ENCODE measurements at places on chromosomes 6 and 20.

DNA sequence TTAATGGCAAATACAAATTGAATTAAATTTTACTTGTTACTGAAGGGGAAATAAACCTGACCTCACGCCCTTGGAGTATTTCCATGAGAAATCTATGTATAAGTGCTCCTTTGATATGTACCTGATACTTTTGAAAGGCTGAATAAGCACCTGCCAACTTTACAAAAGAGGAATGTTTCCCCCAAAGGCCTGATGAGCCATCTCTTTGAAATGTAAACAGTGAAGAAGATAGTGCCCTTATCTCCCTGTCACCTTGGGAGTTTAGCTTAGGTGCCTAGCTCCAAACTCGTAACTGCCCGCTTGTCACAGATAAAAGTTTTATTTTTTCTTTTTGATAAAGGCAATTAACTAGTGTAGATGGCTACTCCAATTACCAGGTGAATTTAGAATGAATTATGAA lies 1.1 kb upstream of the ZNF343 start:
- H3K36me3 ChIP-seq, result no peaks in the 10 kb centered on the region
- no peak overlapping the region for H3K4me3 ChIP-seq
- no peak overlapping the region for H3K27ac ChIP-seq
- no peaks in the 10 kb centered on the region for H3K27me3 ChIP-seq

DNA sequence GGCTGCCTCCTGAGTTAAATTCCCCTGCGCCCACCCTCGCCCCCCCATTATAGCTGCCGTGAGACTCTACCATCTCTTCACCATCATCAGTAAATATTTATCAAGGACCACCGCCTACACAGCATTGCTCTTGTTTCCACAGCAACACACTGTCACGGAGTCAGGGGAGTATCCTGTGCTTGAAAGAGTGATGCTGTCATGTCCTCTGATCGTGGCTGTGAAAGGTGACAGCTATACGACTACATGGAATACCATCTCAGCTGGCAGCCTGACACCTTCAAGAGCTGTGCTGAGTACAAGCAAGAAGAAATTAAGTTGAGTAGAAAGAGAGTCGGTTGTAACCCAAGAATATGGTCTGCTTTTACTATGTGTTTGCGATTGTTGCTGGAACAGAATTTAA lies 3.4 kb downstream of the PTPRT start:
- H3K4me3 ChIP-seq, result no peak overlapping the region
- H3K36me3 ChIP-seq, result no peaks in the 10 kb centered on the region
- peaks cover 33% of the 10 kb centered on the region for H3K4me1 ChIP-seq
- peaks cover 14% of the 10 kb centered on the region for H3K27me3 ChIP-seq

DNA sequence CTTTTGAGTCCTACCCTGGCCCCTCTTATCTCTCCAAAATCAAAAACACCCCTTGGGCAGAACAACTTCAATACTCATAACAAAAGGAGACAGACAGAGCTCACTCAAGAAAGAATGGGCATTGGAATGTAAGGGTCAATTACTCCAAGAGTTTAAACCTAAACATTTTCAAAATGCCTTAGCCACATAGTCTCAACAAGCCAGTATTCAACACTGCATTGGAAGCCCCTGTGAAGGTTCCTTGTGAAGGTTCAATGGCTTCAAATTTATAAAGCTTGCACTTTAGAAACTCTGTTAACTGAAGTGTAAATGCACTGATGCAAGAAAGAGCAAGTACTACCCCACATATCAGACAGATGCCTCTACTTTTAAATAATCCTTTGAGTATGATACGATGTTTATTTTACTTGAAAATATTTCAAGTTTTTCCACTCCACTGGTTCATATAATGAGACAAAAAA lies 139.1 kb upstream of the LAMP5 start:
- no peaks in the 10 kb centered on the region for H3K36me3 ChIP-seq
- H3K4me1 ChIP-seq, result no peaks in the 10 kb centered on the region
- H3K27me3 ChIP-seq, result no peaks in the 10 kb centered on the region
- no peak overlapping the region for H3K4me3 ChIP-seq

DNA sequence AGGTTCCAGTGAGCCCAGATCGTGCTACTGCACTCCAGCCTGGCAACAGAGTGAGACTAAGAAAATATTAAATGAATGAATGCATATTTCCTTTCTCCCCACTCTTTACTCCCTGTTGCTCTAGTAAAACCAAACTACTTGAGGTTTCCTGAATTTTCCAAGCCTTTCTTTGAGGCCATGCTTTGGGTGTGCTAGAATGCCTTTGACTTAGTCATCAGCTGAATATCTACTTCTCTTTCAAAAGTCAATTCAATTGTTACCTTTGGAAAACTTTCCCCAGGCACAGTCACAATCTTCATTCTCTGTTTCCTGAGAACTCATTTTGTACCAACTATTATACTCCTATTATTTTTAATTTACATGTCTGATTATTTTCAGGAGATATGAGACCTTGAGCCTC lies 27.5 kb upstream of the CEP85L start:
- H3K27ac ChIP-seq, result no peak overlapping the region
- peaks cover 5% of the 10 kb centered on the region for H3K4me1 ChIP-seq
- no peaks in the 10 kb centered on the region for H3K36me3 ChIP-seq
- no peak overlapping the region for H3K4me3 ChIP-seq
- no peak for DNase-seq
- no peaks in the 10 kb centered on the region for H3K27me3 ChIP-seq

DNA sequence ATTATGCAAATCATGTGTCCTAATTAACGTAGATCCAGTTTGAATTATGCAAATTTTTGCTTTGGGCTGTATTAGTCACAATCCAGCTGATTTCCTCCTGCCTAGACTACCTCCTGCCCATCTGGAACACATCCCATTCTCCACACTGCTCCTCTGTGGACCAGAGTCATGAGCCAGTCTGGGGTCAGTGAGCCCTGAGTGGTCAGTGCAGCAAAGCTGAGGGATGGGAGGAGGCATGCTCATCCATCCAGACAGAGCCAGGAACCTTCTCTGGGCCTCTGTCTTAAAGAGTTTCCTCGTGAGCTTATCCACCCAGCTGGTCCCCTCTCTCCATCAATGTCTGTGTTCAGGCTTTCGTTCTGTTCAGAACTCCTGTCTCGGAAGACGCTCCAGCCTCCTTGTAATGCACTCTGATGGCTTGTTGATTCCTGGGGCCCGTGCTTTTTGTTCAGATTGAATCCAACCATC lies 747.8 kb downstream of the PTPRT start:
- no peak overlapping the region for H3K4me3 ChIP-seq
- no peaks in the 10 kb centered on the region for H3K27me3 ChIP-seq
- H3K36me3 ChIP-seq, result no peaks in the 10 kb centered on the region
- no peak overlapping the region for H3K27ac ChIP-seq
- DNase-seq, result no peak

DNA sequence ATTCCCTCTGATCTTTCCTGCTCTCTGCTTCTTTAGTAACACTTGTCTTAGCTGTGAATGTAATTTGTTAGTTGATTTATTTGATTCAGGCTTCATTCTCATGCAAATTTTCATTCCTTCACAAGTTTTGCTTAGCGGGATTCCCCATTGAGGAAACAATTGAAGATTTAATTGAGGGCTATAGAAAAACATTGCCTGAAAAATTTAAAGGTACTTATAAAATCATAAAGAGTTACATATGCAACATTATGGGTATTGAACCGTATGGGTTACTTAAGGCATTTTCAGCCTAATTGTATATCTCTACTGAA lies 11.9 kb upstream of the ZSCAN9 start:
- H3K27ac ChIP-seq, result no peak overlapping the region
- no peak for DNase-seq
- H3K36me3 ChIP-seq, result no peaks in the 10 kb centered on the region
- H3K4me1 ChIP-seq, result peaks cover 17% of the 10 kb centered on the region

DNA sequence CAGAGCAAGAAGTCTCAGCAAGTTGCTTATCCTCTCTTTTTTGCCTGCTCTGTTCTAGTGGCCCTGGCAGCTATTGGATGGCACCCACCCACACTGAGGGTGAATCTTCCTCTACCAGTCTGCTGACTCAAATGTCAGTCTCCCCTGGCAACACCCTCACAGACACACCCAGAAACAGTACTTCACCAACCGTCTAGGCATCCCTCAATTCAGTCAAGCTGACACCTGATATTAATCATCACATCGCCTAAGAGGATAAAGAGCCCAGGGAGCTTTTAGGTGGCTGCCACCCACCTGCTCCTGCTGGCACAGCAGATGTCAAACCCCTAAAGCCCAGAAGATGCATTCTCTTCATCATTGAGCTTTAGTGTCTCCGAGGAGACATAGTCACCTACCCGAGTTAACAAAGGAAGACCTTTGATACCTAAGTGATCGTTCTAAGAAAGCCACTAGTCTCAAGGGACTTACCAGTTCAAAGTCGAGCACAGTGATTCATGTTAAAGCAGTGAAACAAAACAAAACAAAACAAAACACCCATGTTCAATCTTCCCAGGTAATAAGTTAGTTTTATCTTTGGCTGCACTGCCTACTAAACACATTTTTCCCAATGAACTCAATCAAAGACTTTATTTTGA lies 97.7 kb upstream of the KCNQ5 start:
- H3K36me3 ChIP-seq, result no peaks in the 10 kb centered on the region
- no peak overlapping the region for H3K4me3 ChIP-seq
- no peaks in the 10 kb centered on the region for H3K27me3 ChIP-seq

DNA sequence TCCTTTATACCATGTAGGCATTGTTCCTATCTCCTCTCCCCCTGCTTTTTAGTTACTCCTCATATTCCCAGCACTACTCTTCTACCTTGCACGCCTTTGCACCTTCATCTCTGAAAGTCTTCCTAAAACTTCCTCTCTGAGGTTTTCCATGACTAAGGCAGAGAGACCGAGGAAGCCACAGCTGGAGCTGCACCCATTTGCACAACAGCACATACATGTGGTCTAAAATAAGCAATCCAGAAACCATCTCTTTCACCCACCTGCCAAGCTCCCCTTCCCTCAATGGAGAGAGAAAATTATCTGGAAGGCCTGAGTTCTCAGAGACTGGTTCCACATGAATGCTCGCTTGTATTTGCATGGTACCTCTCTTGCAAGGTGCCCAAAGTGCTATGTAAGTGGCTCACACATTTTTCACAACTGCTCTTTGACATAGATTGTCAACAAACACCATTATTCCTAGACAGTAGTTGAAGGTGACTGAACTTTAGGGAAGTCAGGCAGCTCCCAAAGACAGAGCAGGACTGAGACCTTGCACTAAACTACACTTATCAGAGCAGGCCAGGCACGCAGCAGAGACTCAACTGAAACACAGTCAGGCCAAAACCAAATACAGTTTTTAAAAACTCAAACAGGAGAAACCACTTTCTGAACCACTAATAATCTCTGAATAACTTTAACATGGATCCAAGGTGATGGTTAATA lies 313.2 kb downstream of the TFAP2A start:
- H3K4me1 ChIP-seq, result no peaks in the 10 kb centered on the region
- H3K4me3 ChIP-seq, result no peak overlapping the region
- no peak for DNase-seq
- no peaks in the 10 kb centered on the region for H3K36me3 ChIP-seq
- H3K27ac ChIP-seq, result no peak overlapping the region
- H3K27me3 ChIP-seq, result no peaks in the 10 kb centered on the region

GRCh38 chr6:80523531-80523997 lies 417.1 kb downstream of the BCKDHB start:
- H3K4me1 ChIP-seq, result peaks cover 4% of the 10 kb centered on the region
- peak; percentile 63 for DNase-seq
- H3K27me3 ChIP-seq, result no peaks in the 10 kb centered on the region
- H3K27ac ChIP-seq, result peak overlapping the region; percentile 40
- H3K4me3 ChIP-seq, result no peak overlapping the region
- H3K36me3 ChIP-seq, result no peaks in the 10 kb centered on the region

DNA sequence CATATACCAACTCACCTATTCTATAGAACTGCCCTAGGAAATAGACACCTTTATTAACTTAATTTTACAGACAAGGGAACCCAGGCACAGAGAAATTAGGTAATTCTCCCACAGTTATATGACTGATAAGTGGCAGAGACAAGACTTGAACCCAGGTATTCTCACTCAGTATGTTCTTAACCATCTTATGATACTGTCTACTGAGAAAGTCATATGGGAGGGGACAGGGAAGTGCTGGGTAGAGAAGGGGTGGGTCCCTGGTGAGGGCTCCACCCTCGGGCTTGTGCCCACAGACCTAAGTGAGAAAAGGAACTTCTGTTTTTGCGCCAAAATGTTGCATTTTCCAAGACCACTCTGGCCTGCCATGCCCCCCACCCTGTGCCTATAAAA lies 123.5 kb downstream of the RNF144B start:
- peaks cover 11% of the 10 kb centered on the region for H3K4me1 ChIP-seq
- H3K36me3 ChIP-seq, result no peaks in the 10 kb centered on the region
- H3K27me3 ChIP-seq, result no peaks in the 10 kb centered on the region
- H3K4me3 ChIP-seq, result no peak overlapping the region
- DNase-seq, result no peak

- no peak overlapping the region for H3K4me3 ChIP-seq
- H3K36me3 ChIP-seq, result peaks cover 2% of the 10 kb centered on the region
- H3K4me1 ChIP-seq, result no peaks in the 10 kb centered on the region
- DNase-seq, result no peak
These were observed 10.1 kb upstream of the BAG2 start for GRCh38 chr6:57162028-57162427.

GRCh38 chr6:134424165-134424797 lies 106.4 kb upstream of the SGK1 start:
- H3K27me3 ChIP-seq, result no peaks in the 10 kb centered on the region
- H3K36me3 ChIP-seq, result no peaks in the 10 kb centered on the region

DNA sequence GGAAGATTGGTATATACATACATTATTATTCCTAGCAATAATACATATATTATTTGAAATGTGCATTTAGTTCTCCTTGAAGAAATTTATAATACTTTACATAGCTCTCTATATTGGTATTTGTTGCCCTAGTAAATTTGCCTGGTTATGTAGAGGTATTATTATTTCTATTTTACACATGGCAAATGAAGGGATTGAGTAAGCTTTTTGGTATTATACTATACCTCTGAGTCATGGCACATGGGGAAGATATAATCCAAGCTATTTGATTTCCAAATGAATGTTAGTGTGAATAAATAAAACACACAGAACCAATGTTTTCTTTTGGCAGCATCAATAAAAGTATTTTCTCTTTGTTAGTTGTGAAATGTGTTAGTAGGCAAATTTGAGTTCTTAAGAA lies 409.6 kb upstream of the SLC35B3 start:
- no peak overlapping the region for H3K4me3 ChIP-seq
- H3K27ac ChIP-seq, result no peak overlapping the region
- no peaks in the 10 kb centered on the region for H3K4me1 ChIP-seq

GRCh38 chr6:93677264-93677965 lies 258.1 kb upstream of the EPHA7 start:
- H3K27me3 ChIP-seq, result no peaks in the 10 kb centered on the region
- no peak for DNase-seq
- no peaks in the 10 kb centered on the region for H3K4me1 ChIP-seq
- H3K4me3 ChIP-seq, result no peak overlapping the region
- no peaks in the 10 kb centered on the region for H3K36me3 ChIP-seq
- no peak overlapping the region for H3K27ac ChIP-seq

- no peak for DNase-seq
- peaks cover 2% of the 10 kb centered on the region for H3K27me3 ChIP-seq
- H3K4me3 ChIP-seq, result no peak overlapping the region
- peaks cover 2% of the 10 kb centered on the region for H3K4me1 ChIP-seq
- no peaks in the 10 kb centered on the region for H3K36me3 ChIP-seq
- H3K27ac ChIP-seq, result no peak overlapping the region
These were observed 211.8 kb upstream of the RREB1 start for GRCh38 chr6:6895929-6896328.

Data from spinal cord (tissue), 10 donors.